ENCODE measurements at places on chromosomes 12 and 14.

DNA sequence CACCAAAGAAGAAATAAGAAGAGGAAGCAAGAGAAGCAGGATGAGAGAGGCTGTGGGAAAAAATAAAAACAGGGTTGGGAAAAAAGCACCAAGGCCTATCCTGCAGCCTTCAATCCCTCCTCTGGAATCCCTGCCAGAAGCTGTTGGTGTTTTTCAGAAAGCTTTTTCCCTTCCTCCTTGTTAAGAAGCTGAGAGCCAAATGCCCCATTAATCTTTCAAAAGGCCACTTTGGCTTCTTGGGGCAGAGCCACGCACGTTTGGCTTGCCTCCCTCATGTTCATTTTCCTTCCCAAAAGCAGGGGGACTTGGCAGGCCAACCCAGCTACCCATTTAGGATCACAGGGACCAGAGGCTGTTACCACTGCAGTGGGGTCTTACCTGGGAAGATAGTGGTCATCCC lies 365.3 kb downstream of the NUAK1 start:
- DNase-seq = no peak

DNA sequence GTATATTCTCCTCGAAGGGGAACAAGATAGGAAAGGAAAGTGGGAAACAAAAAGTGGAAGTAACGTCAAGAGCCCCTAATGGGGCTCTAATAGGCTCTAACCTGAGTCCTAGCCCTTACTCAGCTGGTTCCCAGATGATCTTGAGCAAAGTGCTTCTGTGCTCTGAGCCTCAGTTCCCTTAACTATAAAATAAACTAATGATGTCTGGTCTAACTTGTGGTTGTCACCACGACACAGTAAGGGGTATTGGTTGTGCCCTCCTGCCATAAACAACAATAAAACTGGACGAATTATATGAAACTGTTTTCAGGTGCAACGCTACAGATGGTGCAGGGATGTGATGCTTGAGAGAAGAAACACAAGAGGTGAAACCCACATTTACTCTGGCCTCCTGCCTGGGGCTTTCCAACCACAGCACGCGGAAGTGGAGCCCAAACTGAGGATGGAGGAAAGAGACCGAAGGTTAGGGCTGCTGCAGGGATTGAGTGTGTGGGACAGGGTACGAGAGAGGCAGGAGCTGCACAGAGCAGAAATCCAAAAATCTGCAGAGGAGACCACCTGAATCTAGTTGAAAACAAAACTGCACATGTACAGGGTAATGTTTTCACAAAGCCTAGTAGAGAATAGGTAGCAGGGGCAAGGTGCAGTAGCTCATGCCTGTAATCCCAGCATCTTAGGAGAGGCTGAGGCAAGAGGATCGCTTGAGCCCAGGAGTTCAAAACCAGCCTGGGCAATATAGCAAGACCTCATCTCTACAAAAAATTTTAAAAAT lies 45.6 kb upstream of the BCL2L14 start:
- peak; percentile 36 for DNase-seq

DNA sequence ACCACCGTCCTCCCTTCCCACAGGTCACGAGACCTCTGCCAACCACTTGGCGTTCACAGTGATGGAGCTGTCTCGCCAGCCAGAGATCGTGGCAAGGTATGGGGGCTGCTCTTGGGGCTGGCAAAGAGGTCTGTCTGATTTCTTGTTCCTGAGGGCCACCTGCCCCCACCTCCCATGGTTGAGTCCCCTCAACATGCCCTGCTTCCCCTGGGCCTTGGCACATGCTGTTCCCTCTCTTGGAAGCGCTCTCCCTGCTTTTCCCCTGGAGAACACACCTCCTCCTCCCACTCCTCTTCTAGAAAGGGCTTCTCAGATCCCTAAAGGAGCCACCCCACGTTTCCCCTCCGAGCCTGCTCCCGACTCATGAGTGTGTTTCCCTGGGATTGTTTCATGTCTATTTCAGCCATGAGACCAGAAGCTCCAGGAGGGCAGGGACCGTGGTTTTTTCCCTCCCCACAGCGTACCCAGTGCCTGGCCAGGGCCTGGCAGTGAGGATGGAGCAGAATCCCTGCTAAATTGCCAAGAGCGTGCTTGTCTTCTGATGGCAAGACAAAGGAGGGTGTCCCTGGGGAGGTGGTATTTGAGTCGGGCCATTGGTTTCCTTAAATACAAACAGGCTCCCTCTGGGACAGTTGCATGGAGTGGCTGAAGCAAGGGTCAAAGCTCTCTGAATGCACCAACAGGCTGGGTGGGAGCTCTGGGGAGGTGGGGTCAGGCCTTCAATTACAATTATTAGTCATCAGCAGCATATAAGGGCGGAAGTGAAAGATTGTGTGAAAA lies 34.1 kb downstream of the CYP46A1 start:
- DNase-seq = no peak

DNA sequence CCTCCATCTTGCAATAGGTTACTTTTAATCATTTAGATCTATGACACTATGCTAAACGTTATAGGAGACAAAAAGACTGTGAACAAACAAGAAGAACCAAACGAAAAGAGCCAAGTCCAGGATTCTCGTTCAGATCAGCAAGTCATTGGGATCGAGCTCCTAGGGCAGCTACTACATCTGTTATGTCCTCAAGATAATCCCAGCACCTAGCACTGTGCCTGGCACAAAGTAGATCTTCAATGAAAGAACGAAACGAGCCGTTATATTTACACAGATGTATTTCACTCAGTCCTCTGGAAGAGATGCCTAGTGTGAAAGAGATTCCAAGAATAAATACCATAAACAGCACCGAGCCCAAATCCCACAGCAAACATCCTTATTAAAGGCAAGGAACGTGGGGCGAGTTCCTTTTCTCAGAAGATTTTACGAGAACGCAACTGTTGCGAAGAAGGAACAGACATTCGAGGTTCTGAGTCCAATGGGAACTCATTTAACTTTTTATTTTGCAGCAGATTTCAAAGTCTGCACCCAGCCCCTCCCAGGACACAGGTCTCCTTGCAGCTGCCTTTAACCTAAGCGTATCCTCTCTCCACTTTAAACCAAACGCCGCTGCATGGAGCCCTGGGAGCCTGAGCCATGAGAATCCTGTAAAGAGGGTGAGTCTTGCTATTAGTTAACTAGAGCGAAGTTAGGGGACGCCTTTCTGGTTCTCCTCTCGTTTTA lies 544 bp upstream of the TDP1 start:
- no peak for DNase-seq

GRCh38 chr14:33972583-33973081 lies 21.8 kb upstream of the EGLN3 start:
- DNase-seq = no peak

GRCh38 chr12:49800421-49801140 lies 27.6 kb downstream of the NCKAP5L start:
- no peak for DNase-seq

GRCh38 chr14:76881348-76881747 lies 55.1 kb downstream of the LRRC74A start:
- DNase-seq = no peak

DNA sequence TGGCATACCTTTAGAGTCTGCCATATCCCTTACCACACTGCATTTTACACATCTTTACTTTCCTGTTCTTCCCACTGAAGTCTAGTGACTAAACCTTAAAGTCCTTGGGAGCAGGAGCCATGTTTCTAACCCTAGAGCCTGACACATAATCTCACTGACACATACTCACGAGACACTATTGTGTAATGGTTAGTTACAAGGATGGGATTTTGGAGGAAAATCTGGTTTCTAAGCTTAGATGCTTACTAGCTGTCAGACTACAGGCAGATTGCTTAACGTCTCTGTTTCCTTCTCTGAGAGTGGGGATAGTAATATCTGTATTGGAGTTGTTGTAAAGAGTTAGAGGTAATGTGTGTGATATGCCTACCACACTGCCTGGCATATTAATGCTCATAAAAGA lies 6.2 kb upstream of the DYRK4 start:
- no peak for DNase-seq

DNA sequence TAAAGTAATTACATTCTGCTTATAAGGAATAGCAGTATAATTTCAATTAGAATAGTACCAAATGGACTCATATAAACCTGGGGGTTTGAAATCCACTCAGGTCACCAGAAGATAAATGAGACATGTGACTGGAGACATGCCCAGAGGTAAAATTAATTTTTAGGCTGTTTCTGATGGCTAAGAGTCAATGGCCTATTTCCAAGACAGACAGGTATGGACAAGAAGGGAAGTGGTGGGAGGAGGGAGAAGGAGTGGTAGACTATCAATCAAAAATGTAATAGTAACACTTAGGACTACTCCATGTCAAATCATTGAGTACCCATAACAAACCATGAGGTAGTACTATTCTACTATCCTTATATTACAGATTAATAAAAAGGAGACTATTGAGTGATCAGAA lies 544.0 kb downstream of the GALC start:
- no peak for DNase-seq

- DNase-seq = no peak
Measured at GRCh38 chr14:77714926-77715325, 7.0 kb downstream of the SLIRP start.

DNA sequence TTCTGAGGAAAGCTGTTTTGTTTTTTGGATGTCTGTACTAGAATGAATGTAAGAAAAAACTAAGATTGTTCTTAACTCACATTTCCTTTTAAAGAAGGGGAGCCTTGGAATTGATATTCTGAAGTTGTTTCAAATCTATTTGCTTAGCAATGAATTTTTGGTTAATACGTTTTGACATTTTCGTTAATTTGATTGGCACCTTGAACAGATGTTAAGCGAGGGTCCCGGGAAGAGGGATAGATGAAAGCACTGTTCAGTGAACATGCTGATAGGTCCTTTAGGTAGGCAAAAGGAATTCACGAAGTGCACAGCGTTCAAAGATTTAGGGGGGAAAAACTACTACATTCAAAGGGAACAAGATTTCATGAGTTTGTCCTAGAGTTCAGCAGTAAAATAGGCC lies 1.7 kb downstream of the SLC39A9 start:
- no peak for DNase-seq

GRCh38 chr14:90255871-90256270 lies 482 bp upstream of the PSMC1 start:
- no peak for DNase-seq

- no peak for DNase-seq
Measured at GRCh38 chr12:29176941-29177340, 27.9 kb downstream of the FAR2 start.

DNA sequence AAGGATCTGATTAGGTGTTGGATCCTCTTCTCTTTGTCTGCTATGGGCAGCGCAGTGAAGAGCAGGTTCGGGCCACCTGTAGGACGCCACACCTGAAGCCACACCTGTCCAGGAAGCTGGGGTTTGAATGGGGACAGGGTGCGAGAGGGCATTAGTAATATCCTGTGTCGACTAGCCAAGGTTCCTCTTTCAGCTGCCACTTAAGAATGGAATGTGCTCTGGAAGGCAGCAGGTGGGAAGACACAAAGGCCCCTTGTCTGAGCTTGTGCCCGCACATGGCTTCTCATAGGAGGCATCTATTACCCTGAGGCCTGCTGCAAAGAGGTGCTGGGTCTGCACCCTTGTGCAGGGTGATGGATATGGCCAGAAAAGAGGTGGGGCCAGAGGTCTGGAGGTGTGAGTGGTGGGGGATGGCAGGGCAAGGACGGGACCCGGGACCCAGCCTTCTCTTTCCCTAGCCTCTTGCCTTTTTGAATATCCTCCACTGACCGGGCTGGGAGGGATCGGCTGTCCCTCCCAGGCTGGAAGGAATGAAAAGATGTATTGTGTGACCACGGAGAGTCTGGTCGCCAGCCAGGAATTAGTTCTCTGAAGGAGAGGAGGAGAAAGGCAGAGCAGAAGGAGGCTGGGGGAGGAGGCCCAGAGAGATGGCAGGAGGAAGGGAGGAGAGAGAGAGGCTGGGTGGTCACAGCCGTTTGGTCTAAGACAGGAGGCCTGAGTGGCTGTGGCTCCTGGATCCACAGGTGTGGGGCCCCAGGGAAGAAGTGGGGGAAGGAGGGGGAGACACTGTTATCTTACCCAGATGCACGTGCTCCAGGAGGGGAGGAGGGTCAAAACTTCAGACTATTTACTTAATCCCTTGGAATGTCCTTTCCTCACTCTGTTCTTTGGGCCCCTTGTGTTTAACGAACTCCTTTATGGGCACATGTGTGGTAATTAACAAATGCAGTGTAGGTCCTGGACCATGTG lies 101.5 kb downstream of the SMOC1 start:
- no peak for DNase-seq

DNA sequence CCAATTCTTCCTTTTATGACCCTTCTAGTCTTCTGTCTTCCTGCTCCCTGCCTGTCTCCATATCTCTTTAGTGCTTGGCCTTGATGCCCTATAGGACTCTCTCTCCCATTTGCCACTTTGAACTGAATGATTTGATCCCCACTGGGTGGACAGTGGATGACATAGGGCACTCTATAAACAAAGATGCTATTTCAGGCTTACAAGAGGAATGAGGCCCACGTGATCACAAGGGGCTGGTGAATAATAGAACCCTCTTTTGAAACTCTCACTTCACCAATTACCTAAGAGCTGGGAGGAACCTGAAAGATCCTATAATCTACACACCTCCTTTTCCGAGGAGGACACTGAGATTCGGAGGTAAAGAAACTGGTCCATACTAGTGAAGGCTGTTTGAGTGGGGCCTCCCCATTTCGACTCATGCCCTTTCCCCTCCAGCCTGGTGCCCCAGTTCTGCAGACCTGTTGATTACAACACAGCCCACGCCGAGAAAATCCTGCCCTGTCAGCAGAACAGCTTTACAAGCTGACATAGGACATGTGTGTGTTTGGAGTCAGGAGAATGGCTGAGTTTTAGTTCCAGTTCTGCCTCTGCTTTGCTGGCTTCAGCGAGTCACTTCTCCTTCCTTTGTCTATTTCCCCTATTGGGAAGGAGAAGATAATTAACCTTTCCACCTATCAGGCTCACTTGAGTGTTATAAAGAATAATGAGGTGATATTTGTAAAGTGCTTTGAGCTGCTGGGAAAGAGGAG lies 400.3 kb downstream of the ZFP36L1 start:
- DNase-seq = no peak

GRCh38 chr12:105222284-105222655 lies 13.7 kb downstream of the APPL2 start:
- no peak for DNase-seq

Data from effector memory CD4-positive, alpha-beta T cell (primary cell).